HuH-7.5 (cell line): ENCODE measurements at places on chromosomes 3 and 15.

GRCh38 chr3:47163169-47164006, 525 bp downstream of the SETD2 start:
- peak; percentile 58 for DNase-seq

GRCh38 chr15:80906159-80906766, 83.4 kb downstream of the MESD start:
- no peak for DNase-seq

GRCh38 chr3:66259566-66260255, 38.9 kb downstream of the SLC25A26 start:
- no peak for DNase-seq

DNA sequence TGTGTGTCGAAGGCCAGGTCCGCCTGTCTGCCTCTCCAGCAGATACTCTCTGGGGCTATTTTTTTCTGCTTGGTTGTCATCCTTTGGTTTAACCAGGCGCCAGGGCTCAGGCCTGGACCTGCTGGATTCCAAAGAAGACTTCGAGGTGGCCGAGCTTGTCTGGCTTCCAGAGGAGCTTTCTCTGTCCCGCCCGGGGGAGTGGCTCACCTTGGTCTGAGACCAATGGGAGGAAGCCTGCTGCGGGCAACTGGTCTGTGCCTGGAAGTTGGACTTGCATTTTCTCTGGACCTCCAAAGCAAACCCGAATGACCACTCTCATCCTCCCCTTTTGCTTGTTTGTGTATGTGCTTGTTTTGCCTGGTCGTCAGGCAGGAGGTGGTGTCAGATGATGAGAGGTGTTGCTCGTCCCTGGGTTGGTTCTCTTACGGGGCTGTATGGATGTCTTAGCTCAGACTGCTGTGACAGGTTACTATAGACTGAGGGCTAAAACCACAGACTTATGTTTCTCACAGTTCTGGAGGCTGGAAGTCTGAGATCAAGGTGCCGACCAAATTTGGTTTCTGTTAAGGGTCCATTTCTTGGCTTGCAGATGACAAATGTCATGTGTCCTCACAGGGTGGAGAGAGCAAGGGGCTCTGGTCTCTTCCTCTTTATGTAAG, 19.3 kb downstream of the IGF1R start:
- no peak for DNase-seq

- no peak for DNase-seq
These were observed 849.8 kb downstream of the AGBL1 start for GRCh38 chr15:86929461-86929860.

GRCh38 chr3:27900316-27900715, 178.2 kb upstream of the EOMES start:
- DNase-seq: no peak

DNA sequence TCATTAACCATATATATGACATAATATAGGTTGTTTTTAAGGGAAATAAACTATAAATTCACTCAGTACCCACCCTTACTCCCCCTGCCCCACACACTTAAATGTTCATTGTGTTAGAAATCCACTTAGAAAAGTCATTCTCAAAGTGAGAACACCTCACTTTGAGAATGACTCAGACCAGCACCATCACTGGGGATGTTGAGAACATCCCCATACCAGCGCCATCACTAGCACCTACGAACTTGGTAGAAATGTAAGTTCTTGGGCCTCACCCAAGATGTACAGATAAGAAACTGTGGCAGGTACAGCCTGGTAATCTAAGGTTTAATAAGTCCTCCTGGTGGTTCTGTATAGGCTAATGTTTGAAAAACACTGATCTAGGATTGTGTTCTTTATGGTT, 362.6 kb downstream of the LPP start:
- no peak for DNase-seq

- no peak for DNase-seq
These were observed 339.9 kb upstream of the TGFBR2 start for GRCh38 chr3:30266524-30266923.

- no peak for DNase-seq
These were observed 87.5 kb downstream of the GAP43 start for GRCh38 chr3:115710799-115711198.

DNA sequence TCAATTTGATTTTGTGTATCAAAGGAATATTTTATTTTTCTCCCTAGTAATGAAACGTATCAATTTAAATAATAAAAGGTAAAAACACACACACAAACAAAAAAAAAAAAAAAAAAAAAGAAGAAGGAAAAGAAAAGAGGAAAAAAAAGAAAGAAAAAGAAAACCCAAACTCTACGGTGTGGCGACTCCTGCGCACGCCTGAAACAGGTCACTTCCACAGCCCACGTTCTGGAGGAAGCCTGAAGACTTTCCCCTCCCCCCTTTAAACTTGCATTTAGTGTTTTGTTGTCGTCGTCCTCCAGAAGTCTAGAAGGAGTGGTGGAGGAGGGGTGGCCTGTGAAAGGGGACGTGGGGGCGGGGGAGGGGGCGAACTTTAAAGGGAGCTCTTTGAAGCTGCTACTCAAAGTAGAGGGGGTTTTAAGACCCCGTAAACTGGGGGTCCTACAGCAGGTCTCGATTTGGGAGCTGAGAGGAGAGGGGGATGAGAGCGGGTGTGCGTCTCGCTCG, 2.3 kb upstream of the TLE3 start:
- no peak for DNase-seq

DNA sequence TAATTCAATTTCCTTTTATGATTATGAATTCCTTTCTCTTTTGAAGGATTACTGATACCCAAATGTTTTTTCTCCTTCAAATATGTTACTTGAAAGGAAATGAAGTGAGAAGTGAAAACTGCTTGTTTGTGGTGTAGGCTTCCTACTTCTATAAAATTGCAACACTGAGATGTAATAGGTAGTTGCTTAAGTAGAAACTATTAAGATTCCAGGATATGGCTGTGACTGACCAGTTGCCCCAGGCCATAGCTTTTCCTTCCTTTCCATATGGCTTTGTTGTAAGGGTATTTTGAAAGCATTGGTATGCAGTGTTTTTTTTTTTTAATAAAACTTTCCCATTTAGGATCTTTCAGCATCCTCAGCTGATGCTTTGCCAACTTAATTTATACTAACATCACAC, 28.5 kb downstream of the DNAJC13 start:
- no peak for DNase-seq

GRCh38 chr3:10581251-10581650, 75.9 kb upstream of the ATP2B2 start:
- no peak for DNase-seq

DNA sequence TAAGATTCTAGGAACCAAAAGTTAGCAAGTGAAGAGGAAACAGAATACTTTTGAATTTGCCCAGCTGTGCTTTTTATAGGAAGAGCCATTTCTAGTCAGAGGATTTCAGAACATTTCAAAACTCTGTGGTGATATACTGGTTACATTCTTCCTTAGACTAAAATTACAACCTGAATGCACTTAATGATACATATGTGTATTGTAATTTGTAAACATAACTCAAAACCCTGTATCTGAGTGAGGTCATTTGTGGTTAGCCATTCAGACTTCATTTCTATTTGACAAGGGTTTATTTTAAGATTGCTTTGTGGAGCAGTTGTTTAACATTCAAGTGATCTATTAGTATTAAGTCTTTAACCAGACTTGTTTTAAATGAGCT, 59.4 kb upstream of the TRIM71 start:
- no peak for DNase-seq

DNA sequence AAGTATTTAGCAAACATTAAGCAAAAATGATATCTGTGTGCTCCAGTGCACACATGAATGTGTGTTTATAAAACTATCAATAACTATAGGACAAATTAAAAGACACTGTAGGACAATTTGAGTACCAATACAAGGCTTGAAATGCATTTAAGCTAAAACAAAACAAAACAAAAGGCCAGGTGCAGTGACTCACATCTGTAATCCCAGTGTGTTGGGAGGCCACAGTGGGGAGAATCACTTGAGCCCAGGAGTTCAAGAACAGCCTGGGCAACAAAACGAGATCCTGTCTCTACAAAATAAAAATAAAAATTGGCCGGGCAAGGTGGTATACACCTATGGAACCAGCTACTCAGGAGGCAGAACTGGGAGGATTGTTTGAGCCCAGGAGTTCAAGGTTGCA, 50.7 kb downstream of the CSNK1G1 start:
- no peak for DNase-seq

DNA sequence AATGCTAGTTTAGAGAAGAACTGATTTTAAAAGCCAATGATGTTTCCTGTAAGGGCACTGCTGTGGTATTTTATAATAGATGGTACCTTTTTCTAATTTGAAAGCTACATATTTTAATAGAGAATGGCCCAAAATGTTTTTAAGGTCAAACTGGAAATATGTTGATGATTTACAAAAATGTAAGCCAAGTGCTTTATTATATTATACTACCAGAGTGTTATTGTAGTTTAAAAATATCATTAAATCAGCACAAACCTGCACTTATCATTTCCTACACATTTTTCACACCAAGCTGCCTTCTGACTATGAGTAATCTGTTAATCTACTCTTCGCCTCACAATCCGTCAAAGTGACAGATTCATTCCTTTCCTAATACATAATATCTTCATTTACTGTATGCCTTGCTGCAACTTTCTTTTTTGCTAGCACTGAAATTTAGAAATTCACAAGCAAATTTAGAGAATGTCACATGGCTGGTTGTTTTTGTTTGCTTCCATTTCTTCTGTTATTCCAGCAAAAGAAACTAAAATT, 126.4 kb upstream of the FAM3D start:
- no peak for DNase-seq

DNA sequence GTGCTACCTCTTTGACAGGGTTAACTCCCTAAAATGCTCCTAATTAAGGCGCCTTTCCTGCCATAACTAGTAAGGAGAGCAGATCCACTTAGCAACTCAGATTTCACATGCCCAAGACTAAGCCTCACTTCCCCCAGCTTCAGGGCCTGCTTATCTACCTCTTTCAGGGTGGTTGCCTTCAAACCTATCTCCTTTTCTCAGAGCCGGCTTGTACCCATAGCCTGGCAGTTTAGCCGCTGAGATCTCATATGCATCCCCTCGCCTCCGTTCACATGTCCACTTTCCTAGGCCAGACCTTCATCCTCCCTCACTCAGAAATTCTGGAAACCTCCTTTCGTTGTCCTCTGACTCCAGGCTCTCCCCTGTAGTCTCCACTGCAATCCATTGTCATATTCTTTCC, 1.0 kb upstream of the FSTL1 start:
- no peak for DNase-seq

DNA sequence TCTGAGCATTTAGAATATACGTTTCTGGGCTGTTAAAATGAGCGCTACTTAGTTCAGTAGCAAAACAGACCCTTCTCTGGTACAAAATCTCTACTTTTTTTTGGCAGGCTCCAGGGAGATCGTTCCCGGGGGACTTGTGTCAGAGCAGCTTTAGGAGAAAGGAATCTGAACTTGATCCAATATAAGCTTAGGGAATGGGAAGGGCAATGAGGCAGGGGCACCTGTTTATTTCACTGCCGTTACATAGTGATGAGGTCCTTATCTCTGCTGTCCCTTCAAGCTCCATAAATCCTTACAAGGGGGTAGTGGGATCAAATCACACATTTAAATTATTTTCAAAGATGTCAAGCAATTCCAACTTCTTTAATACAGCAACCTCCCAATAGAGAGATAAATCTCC, 128.7 kb upstream of the BNIP2 start:
- DNase-seq: no peak

DNA sequence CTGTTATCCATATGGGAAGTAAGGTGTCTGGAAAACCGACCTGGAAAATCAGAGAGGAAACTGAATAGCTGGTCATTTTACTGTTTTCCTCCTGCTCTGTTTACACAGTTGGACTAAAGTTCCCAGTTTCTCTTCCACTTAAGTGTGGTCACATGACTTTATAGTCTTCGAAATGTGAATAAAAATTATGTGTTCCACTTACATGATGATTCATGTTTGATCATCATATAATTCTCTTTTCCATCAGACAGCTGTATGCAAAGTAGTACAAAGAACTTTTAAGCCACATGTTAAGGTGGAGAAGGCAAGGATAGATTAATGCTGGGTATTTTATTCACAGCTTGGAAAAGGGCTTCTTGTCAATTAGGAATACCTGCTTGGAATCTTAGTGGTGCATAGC, 525.5 kb upstream of the BCHE start:
- DNase-seq: no peak

DNA sequence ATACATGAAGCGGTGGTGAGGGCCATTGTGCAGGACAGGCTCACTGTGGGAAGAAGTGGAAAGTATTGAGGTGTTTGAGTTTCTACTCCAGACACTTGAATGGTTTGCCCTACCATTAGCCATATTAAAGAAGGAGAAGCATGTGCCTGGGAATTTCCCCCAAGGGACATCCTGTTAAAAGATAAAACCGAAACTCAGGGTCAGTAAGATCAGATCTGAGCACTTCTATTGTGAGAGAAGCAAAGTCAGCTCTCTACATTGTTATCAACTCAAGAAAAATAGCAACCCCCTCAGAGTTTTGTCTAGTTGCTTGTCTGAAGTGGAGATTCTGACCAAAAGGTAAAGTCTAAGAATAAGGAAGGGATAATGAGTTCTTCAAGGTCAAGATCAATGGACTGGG, 269.8 kb downstream of the CHST2 start:
- no peak for DNase-seq

GRCh38 chr3:38152609-38153008, 12.7 kb upstream of the OXSR1 start:
- no peak for DNase-seq

DNA sequence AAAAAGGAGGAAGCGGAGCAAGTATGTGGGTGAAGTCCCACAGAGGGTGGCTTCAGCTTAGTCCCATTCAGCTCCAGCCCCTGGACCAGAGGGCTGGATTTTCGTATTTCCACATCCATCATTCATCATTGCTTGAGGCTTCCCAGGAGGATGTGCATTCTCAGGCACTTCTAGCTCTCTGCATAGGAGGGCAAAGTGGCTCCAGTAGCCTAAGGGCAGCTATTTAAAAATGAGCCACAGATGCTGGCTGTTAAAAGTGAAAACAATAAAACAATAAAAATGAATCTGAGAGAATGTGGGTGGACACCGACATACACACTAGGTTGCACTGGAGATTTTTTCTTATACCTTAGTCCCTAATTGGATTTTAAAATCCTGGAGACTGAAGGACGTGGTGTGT, 629.2 kb upstream of the ZNF385D start:
- no peak for DNase-seq

DNA sequence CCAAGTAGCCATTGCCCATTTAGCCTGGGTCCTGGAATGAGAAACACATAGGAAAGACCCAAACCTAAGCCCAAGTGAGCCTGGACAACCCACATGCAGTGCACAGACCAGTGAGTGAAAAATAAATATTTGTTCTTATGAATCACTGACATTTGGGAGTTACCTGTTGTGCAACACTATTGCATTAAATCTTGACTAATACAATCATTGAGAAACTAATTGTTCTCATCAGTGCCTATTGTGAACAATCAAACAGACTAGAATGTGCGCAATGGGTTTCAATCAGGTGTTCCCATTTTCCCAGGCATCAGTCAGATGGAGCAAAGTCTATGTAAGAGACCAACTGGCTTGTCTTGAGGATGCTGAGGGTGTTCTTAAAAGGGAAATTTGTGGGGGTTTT, 54.7 kb upstream of the CNOT10 start:
- peak; percentile 57 for DNase-seq

DNA sequence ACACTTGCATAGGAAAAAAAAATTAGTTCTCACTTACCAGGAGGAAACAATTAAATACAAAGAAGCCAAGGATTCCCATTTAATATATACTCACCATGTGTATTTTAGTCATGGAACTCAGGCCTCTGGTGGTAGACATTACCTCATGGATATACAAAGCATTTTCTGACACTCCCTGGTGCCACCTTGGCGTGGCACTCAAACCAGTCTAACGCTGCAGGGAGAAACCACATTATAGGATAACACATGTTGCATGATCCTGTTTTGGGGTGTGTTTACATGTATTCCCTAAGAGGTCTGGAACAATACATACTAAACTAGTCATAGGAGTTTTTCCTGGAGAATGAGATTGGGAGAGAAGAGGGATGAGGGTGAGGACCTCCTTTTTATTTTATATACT, 5.9 kb upstream of the RTF1 start:
- DNase-seq: no peak
